T-helper 9 cell (primary cell): ENCODE measurements at places on chromosomes 4 and X.

GRCh38 chr4:11436084-11436483 lies 7.4 kb upstream of the HS3ST1 start:
- DNase-seq = no peak

DNA sequence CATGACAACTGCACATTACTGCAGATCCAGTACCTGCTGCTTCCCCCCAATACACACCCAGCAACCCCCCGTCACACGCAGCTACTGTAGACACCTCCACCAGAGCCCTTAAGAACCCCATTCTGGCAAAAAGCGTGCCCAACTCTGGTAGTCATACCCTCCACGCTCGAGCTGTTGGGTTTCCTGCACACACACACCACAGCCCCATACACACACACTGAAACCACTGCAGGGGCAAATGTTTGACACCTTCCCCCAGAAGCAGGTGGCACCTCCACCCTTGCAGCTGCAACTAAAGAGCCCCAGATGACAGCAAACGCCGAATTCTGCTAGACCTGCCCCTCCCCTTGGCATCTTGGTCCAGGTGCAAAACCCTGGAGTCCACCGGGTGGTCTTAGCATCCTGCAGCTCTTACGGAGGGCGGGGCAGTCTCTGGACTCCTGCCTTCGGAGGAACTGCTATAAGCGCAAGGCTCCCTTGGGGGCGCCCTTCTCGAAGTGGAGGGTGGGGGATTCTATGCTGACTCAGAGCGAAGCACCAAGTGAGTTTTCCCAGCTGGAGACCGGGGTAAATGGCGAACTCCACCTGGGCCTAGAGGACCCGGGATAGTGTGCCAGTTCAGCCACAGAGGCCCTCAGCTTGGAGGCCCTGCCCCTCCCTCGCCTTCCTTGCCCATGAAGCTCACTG lies 1.5 kb downstream of the FRMPD3 start:
- DNase-seq = no peak

GRCh38 chr4:12635629-12636028 lies 848.5 kb downstream of the RAB28 start:
- DNase-seq = no peak

DNA sequence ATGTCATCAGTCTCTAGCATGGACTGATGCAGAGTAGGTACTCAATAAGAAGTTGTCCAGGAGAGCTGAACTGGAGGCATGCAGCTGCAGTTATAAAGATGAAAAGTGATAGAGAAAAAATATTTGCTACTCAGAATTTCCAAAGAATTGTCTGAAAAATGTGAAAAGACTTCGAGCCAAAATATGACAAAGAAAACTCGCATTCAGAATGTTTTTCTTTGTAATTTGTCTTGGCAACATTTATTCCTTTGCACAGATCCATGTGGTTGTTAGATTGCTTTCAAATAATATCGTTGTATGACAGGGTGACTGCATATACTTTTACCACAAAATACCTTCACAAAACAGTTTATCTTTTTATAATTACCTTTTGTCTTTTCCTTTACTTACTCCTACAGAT lies 128.0 kb upstream of the SLC4A4 start:
- DNase-seq = no peak

DNA sequence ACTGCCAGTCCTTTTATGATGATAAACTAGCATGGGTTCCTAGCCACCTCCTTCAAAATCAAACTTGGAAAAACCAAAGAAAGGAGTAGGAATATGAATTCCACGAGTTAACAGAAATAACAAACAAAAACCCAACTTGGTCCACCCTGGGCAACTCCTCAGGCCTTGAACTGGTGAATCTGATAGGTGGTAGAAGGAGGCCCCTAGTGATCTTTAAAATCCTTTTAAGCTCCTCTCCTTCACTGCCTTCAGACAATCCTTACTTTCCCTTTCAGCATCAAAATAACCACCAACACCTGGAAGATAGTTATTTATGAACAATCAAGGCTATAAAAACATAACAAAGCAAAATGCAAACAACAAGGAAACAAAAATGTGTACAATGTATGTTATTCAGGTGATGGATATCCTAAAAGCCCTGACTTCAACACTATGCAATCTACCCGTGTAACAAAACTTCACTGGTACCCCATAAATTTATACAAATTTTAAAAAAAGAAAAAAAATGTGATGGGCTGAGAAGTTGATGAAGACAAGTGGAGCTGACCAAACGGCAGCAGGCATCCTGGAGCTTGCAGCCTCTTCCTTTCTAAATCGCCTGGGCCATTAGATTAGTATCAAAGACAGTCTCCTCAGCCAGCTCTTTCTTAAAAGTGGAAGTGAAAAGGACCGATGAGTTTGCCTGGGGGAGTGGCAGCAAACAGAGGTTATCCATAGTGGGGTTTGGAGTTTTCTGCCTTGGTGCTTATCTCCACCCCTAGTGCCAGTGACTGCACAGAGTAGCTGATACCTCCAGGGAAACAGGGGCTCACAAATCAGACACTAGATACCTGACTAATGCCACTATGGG lies 179.6 kb downstream of the TMA16 start:
- DNase-seq = no peak

DNA sequence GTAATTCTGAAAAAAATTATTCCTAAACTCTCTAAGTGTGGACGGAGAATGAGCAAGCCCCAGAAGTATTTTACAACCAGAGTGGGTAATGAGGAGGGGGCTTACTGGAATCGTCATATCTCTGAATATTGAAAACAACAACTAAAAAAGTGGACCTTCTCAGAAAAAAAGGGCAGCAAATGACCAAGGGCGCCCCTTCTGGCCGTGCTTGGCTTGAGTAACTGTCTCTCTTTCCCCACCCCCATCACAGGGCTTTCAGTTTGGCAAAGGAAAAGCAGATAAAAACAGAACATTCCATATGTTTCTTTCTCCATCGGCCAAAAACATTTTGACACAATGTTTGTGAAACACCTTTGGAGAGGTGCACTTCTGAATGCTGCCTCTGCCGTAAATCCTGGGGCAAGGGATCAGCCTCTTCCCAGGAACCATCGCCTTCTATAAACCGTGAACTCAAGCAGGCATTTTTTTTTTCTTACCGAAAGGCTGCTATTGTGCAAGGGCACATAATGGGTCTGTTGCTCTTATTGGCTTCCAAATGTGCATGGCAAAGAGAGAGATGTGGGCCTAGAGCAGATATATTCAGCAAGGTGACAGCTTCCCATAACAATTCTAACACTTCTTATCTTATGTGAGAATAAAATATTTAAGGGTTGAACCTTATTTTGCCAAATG lies 115.4 kb downstream of the PARM1 start:
- DNase-seq = no peak

- DNase-seq = peak; percentile 13
These were observed 115.7 kb upstream of the ZXDA start for GRCh38 chrX:58025979-58026378.
